ENCODE measurements at places on chromosomes 2 and 18.

- DNase-seq: no peak
Measured at GRCh38 chr2:127173057-127173456, 47.0 kb downstream of the CYP27C1 start.

- no peak for DNase-seq
Measured at GRCh38 chr2:128446049-128446873, 127.6 kb upstream of the HS6ST1 start.

- DNase-seq: no peak
Measured at GRCh38 chr2:160407393-160408172, 86.0 kb downstream of the RBMS1 start.

- DNase-seq: no peak
Measured at GRCh38 chr18:60831971-60832370, 459.4 kb upstream of the MC4R start.

DNA sequence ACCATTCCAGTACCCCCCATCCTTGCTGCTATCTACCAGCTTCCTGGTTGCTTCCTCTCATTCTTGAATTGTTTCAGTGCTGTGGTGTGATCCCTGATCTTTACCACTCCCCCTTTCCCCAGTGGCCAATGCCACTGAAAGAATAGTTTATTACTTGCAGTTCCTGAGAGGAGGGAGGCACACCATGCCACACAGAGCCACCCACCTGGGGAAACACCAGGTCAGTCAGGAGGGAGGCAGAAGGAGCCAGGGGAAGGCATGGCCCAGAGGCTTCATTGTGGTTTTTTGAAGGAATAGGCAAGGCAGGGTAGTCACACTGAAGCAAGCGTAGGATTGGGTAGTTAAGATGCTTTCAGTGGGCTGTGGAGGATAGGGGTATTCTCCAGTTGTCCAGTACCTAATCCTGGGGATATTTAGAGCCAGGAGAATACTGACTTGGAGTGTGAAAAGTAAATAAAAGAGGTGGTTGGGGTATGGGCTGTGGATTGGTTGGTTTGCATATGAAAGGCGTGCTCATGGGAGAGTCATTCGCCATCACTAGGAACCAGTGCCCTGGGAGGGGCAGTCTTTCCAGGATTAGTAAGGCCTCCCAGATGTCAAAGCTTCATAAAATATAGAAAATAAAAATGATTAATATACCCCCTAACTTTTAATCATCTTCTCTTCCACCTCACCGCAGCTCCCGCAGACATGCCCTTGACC, 6.7 kb upstream of the TMEM177 start:
- no peak for DNase-seq

- no peak for DNase-seq
Measured at GRCh38 chr2:69490486-69490885, 53.3 kb upstream of the NFU1 start.

DNA sequence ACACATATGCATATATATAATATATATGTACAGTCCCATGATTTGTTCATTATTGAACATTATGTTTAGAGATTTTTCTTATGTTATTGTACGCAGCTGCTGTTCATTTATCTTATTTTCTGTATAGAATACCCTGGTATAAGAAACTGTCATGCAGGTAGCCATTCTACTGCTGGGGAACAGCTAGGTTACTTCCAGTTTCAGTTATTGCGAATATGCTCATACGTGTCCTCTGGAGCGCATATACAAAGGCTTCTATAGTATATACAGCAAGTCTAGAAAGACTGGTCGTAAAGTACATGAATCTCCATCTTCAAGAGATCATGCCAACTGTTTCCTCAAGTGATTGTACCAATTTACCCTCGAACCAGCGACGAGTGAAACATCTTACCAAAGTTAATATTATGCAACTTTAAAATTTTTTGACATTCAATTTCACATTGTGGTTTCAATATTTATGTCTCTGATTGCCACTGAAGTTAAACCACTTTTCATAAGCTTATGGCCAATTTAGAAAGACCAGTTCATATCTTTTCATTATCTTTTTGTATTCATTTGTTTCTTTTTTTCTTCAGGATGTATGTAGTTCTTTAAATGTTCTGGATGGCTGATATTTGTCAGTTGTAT, 53.5 kb downstream of the RDH14 start:
- DNase-seq: no peak

DNA sequence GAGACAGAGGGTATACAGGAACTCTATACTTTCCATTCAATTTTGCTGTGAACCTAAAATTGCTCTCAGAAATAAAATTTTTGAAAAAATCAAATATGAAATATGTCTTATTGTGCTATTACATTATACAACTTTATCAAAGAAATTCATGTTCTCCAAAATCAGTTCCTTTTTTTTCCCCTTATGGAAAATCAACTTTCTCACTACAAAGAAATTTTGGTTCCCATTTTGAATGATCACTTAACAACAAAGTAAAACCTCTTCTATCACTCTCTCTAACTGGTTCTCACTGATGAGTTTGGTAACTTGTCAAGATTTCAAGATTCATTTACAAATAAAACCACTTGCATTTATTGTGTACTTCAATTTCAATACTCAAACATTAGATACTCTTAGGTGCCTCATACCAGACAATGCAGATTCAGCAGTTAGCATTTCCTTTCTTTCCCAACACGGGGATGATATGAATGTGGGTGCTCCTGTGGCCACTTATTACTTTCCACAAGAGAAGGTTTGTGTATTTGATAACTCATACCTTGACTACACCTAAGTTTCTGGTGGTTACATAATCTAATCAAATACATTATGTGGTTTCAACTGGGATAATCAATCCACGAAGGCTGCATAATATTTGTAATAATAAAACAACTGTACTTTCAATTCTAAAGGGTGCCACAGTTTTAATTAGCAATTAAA, 6.4 kb downstream of the PSME4 start:
- DNase-seq: no peak

DNA sequence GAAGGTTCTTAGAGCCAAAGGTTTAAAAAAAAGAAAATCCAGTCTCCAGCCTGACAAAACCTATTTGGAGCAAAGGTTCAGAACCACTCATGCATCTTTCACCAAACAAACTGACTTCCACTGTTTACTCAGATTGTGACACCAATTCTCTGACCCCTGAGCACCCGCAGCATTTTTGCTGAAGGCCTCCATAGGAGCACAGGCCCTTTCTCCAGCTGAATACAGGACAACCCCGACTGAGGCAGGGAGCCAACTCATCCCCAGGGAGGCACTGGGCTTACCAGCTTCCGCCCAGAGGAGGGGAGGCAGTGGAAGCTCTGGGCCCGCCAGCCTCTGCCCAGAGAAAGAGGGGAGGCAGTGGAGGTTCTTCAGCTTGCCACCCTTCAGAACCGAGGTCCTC, 51.0 kb upstream of the CNGA3 start:
- DNase-seq: no peak

GRCh38 chr2:121390082-121390692, 105.2 kb upstream of the TFCP2L1 start:
- no peak for DNase-seq

GRCh38 chr18:35477497-35477896, 20.3 kb downstream of the INO80C start:
- DNase-seq: no peak

- DNase-seq: no peak
Measured at GRCh38 chr18:42351455-42351854, 396.4 kb downstream of the PIK3C3 start.

GRCh38 chr18:75677696-75678455, 250.4 kb upstream of the SMIM21 start:
- DNase-seq: no peak

DNA sequence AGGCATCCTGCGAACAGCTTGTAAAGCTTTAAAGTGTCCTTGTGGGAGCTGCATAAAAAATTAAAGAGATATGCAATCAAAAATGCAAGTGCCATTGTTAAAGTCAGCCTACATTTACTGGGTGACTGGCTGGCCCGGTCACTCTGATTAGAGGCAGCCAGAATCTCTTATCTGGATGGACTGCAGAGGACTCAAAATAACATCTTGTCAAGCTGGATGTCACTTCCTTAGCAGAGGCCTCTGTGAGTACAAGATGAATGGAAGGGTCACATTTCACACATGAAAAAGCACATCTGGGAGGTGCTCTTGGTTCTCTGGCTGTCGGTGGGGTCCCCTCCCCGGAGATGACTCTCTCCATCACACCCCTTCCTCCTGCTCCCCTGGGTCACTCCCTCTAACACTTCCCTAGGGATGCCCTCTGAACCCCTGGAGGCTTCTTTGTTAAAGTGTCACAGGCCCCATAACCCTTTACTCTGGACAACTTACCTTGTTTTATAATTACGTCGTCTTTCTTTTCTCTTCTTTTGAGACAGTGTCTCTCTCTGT, 122.1 kb downstream of the SH3BP4 start:
- no peak for DNase-seq

- no peak for DNase-seq
Measured at GRCh38 chr18:68763083-68763482, 34.8 kb upstream of the CCDC102B start.

DNA sequence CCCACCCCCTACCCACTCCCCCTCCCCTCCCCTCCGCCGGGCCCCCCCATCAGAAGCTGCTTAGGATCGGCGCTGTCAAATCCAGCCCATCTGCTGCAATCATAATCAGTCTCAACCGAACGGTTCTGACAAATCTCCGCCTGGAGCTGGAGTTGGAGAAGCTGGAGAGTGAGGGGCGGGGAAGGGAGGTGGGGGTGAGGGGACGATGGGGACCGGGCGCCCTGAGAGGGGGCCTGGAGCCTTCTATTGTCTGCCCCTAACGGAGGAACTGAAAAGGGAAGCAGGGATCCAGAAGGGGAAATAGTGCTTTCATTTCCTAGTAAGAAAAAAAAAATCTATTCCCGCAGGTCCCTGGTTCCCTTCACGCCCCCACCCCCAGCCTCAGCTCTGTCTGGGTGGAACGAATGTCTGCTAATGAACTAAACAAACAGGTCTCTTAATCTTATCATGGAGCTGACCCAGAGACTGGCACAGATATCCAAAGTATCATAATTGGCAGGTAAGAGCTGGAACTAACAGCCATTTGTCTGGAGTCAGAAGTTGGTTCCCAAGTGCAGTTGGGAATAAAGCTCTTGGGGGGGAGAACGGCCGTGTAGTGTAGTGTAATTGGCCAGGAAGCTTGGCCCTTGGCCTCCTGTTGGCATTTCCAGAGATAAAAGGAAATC, 301.2 kb downstream of the NCKAP5 start:
- DNase-seq: no peak

DNA sequence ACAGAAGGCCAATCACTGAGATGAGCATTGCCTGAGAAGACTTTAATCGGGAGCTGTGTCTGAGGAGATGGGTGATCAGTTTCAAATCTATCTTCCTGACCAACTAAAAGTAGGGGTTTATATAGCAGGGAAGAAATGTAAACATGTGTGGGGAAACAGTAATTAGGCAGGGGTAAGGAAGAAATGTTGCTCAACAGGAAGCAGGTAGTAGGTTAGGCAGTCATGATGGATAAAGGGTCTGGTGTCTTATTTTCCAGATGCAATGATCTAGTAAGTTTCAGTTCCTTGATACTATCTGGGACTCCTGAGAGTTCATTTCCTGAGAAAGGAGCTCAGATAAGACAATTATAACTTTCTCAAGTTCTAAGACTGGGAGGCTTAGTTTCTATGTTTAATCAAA, 33.8 kb upstream of the DNAJC10 start:
- DNase-seq: no peak

- no peak for DNase-seq
Measured at GRCh38 chr2:119223521-119224390, at the start of gene STEAP3. Gene STEAP3 (plus strand): TSS chr2:119223834. CDS start chr2:119231013, 7,179 bp downstream.

DNA sequence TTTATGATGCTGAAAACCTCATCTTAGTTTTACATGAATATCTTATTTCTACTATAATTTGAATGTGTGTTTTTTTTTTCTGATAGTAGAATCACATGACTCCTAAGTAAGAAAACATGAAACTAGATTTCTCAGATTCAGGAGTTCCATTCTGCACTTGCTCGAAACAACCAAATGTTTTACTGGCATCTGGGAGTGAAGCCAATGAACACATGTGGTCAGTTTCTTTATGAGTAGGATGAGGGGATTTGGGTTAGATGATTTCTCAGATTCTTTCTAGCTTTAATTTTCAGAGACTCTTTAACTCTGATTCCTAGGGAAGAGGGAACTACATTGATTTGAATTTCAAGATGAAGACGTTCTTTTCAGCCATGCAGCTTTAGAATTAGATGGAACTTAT, 225.0 kb upstream of the NT5C1B start:
- no peak for DNase-seq

DNA sequence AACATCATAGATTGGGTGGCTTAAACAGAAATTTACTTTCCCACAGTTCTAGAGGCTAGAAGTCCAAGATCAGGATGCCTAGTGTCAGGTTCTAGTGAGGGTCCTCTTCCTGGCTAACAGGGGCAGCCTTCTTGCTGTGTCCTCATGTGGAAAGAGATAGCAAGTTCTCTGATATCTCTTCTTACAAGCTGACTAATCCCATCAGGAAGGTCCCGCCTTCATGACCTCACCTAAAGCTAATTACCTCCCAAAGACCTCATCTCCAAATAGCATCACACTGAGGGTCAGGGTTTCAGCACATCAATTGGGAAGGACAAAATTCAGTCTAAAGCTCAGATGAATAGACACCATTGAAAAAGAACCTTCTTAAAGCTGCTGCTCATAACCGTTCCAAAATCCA, 22.9 kb downstream of the ACVR1 start:
- no peak for DNase-seq

- no peak for DNase-seq
Measured at GRCh38 chr2:217438821-217439220, 564.0 kb downstream of the TNS1 start.

- DNase-seq: peak; percentile 96
Measured at GRCh38 chr2:10405448-10405847, 42.7 kb downstream of the ODC1 start.

- DNase-seq: no peak
Measured at GRCh38 chr2:30334762-30335363, 103.5 kb downstream of the LBH start.

GRCh38 chr2:35503738-35504199, 851.8 kb upstream of the CRIM1 start:
- no peak for DNase-seq

DNA sequence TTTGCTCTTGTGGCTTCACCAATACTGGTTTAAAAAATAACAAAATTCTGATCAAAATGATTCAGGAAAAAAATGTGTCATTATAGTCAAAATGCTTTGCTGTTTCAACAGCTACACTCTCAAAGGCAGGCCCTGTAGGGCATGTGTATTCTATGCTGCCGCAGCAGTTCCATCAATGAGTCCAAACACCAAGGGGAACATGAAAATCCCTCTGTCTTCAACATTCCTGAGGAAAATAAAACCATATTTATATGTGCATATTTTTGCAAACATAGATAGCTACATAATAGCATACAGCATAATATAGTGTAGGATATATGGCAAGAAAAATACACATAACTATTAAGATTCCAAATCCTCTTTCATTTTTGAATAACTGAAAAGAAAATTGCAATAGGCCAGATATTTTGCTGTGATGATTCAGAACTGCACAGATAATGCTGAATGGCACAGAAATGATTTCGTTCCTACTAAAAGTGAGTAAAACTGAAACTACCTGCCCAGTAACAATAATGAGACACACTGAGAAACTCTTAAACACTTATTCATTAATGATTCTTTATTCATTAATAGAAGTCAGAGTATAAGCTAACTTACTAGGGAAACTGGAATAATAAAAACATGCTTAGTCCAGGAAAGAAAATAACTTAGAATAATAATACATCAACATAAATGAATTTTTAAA, 343.8 kb downstream of the SUCLG1 start:
- no peak for DNase-seq

GRCh38 chr2:21438949-21439348, 315.2 kb downstream of the TDRD15 start:
- no peak for DNase-seq
